ENCODE measurements at places on chromosomes 2 and 18. TPM values are rescaled to one million over a fixed set of nuclear protein-coding genes. Genes with fewer than 3 reads are reported as not detected.

The SERPINB13 gene
- total RNA-seq: 1.4 TPM

The EML6 gene
- 8.2 TPM for total RNA-seq

The CD8A gene
- 0.95 TPM for total RNA-seq

The RESP18 gene
- not detected for total RNA-seq

The GBX2 gene
- not detected for total RNA-seq

All from transverse colon (tissue), 4 donors.